Cerebellar nuclear complex (tissue), 1 donor: ENCODE measurements at places on chromosomes 7 and 10.

GRCh38 chr7:37718585-37718984 lies 35.0 kb downstream of the GPR141 start:
- DNase-seq, result no peak

GRCh38 chr7:1781369-1781768 lies 111.3 kb downstream of the ELFN1 start:
- no peak for DNase-seq

DNA sequence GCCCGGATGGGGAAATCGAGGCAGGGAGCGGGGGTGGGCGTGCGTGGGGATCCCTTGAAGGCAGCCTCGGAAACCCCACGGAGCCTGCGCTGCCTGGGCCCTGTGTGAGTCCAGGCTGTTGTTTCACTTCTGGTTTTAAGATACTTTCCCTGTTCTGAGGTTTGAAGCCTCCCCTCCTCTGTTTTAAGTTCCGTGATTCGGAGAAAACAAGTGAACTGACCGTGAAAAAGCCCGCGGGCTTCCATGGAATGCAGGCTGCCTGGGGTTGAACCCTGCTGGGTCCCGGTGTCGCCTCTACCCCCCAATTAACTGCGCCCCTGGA lies 401 bp downstream of the LRRC27 start:
- no peak for DNase-seq

DNA sequence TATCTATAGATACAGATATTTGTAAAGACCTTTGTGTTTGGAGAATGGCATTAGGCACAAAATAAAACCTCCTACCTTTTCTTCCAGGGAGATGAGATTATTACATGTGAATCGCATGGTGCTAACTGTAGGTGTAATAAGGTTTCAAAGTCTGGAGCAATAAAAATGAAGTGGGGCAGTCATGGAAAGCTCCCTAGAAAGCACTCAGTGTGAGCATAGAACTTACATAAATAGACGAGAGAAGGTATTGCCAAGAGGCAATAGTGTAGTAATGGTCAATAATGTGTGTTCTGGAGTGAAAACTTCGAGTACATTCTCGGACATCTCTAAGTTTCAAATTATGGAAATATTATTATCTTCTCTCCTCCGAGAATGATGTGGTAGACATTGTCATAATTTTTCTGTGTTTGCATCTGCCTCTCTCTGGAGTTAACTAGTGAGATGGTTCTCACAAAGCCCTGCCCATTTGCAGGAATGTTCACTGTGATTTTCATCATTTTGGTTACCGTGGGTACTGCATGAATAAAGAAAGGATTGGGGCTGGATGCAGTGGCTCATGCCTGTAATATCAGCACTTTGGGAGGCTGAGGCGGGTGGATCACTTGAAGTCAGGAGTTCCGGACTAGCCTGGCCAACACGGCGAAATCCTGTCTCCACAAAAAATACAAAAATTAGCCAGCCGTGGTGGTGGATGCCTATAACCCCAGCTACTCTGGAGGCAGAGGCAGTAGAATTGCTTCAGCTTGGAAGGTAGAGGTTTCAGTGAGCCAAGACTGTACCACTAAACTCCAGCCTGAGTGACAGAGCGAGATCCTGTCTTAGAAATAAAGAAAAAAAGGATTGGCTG lies 10.6 kb downstream of the VIM start:
- no peak for DNase-seq

DNA sequence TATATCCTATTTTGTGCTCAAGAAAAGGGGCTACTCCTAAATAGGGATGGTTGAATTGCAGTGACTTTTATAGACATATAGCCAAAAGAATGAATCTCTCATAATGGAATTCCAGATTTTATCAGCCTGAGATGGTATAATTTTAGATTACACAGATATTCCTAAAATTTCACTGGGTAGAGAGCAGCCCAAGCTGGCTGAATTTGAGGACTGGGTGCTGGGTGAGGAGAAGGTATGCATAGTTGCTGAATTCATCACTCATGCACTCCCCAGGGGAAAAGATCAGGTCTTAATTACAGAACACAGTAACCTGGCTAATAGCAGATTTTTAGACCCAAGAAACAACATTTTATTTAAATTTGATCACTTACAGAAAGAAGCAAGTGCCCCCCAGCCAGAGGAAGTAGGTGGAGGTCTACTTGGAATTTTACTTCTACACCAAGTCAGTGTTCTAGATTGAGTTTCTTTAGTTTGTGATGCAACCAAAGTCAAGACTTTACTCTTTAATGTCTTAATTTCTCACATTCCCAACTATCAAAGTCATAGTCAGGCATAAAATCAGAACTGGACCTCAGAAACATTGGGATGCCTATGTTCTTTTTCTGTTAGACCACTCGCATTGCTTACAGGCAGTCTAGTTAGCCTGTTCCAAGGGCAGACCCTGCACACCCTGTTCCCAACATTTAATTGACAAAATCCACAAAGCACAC lies 337.4 kb upstream of the PODXL start:
- no peak for DNase-seq
